ENCODE measurements at places on chromosomes 3 and 15.
A peak's percentile ranks its signal among the peaks of the same experiment; 100 is the strongest.

GRCh38 chr3:123840961-123841360 is 43.2 kb downstream of the MYLK start:
- DNase-seq, result no peak

- DNase-seq, result peak; percentile 10
These were observed 60.1 kb downstream of the PCOLCE2 start for GRCh38 chr3:142828703-142829305.

DNA sequence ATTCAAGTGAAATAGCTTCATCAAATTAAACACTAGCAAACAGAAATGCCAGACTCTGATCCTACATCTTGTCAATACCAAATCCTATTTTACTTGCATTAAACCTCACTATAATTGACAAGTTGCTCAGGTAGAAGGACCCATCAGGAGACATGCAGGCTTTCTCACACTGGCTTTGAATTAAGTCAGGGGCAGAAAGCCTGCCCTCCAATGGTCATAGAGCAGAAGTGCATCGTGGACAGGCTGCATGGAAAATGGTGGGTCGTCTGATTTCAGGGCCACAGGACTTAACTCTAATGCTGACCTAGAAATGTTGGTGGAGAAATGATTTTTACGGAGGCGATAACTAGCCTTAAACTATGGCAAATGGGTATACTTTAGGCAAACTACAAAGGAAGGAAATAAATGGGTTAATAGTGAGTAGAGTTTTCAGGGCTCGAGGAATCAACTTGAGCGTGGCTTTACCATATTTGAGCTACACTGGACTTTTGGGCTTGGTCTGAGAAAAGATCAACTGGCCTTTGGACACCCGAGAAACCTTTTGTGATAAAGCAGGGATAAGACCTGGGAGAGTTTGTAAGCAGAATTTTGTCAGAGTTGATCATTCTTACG is 283.9 kb downstream of the GRM7 start:
- DNase-seq, result no peak

- DNase-seq, result no peak
These were observed 36.0 kb upstream of the TIMP4 start for GRCh38 chr3:12194669-12195161.

GRCh38 chr3:16086690-16087089 is 87.8 kb upstream of the GALNT15 start:
- no peak for DNase-seq

DNA sequence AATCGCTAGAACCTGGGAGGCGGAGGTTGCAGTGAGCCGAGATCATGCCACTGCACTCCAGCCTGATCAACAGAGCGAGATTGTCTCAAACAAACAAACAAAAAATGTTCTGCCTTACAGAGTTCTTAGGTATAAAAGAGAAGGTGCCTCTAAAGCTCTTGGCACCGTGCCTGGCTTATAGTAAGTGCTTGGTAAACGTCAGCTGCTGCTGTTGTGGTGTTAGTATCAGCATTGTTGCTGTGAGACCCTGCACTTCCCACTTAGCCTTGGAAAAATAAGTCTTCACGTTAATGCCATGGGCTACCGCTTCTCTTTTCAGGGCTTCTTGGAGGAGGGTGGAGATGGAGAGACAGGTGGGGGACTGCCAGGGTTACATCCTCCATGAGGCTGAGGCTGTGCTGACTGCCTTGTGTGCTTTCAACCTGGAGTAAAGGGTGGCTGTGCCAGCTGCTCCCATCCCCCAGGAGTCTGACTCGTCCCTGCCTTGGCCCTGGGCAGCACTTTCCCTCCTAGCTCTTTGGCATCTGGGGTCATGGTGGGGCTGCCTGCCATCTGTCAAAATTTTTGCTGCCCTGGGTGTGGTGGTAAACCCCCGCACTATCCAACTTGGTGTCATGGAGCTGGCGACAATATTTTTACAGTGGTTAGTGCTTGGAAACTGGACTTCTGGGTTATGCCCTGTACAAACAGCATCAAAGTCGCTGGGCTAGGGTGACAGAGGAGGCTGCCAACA is 17.8 kb downstream of the FLNB start:
- no peak for DNase-seq

GRCh38 chr15:101251830-101252820 is at the start of gene CHSY1:
Gene CHSY1, minus strand, starts transcription at chr15:101252048. Its CDS starts 592 bp downstream, at chr15:101251456.
- peak; percentile 46 for DNase-seq

GRCh38 chr3:46666453-46666845 is 27.0 kb downstream of the ALS2CL start:
- no peak for DNase-seq

GRCh38 chr3:158465074-158465473 is 105.9 kb upstream of the MLF1 start:
- no peak for DNase-seq

- DNase-seq, result no peak
These were observed 5.9 kb upstream of the RPS27L start for GRCh38 chr15:63163217-63163616.

- no peak for DNase-seq
These were observed 634.8 kb upstream of the BCHE start for GRCh38 chr3:166472015-166472414.

DNA sequence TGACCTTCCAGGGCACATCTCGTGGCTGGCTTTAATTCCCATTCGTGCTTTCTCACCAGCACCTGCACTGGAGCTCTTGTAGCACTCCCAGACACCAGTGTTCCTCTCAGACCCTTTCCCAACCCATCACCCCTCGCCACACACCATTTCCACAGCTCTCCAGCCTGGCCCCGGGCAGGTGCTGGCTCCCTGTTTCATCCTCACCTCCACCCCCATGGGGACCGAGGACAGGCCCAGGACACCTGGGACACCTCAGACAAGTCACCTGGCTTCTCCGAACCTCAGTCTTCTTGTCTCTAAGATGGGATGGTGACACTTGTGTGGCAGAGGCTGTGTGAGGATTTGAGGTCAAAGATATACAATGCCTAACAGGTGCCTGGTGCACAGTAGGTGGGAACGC is 27.4 kb upstream of the GP9 start:
- no peak for DNase-seq

DNA sequence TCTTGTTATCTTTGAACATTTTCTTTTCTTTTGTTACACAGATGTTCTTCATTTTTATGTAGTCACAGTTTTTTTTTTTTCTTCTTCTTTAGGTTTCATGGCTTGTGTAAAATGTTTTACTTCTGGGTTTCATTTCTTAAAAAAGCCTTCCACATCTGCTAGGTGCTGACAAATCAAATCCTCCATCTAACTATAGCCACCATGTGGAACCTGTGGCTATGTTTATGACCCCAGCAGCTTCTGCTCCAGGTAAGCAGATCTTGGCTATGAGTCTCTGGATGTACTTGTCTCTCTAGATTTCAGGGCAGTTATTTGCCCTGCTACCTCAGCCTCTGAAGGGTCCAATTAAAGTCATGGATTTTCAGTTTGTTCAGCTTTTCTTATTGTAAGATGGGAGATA is 44.5 kb downstream of the OXSM start:
- no peak for DNase-seq

DNA sequence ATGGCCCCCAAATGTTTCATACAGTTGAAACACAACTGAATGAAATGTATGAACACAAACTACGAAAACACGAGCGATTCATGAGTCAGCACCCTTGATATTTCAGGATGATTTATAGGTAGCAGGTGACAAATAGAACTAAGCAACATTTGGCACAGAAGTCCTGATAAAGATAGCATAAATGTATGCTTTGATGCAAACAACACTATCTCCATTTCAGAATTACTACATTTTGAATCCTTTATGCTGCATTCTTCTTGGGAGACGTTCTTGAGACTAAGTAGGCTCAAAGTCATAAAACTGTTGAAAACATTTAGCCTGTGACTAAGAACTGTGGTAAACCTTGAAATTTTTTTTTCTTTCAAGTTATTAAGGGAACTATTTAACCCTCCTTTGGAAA is 200.3 kb upstream of the ICE2 start:
- peak; percentile 36 for DNase-seq

DNA sequence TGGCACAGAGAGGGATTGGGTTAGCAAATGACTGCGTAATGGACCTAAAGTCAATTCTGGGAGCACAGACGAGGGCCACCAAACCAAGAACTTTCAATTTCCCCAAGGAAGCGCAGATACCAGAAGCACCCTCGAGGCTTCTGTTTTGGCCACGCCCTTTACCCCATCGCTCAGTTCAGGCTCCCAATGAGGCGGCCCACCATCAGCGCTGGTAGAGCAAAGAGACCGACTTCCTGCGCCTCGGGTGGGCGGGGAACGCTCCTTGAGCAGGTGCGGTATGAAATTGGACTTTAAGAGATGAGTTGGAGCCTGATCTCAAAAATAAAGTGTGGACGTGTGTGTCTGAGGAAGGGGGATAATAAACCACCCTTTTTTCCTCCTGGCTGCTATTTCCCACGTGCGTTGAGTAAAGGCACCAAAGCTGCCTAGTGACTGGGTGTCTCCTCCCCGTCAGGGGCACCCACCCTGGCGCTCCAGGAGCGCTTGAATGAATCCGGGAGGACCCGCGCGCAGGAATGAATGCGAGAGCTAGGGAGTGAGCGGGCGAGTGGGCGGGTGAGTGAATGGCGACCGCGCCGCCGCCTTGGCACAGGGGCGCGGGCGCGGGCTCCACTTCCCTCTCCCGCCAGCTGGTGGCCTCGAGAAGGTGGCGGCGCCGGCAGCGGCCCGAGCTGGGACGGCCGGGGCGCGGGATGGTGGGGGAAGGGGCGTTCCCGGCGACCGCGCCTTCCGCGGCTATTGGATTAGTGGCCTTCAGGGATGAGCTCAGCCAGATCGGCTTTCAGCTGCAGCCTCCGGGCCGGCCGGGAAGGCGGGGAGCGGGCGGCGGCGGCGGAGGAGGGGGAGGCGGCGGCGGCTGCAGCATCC is at the start of gene SPSB4:
TSS of gene SPSB4 (plus strand) at position 772 of the 867 bp plus-strand sequence. CDS start 14,758 bp downstream, outside the sequence.
- DNase-seq, result no peak

DNA sequence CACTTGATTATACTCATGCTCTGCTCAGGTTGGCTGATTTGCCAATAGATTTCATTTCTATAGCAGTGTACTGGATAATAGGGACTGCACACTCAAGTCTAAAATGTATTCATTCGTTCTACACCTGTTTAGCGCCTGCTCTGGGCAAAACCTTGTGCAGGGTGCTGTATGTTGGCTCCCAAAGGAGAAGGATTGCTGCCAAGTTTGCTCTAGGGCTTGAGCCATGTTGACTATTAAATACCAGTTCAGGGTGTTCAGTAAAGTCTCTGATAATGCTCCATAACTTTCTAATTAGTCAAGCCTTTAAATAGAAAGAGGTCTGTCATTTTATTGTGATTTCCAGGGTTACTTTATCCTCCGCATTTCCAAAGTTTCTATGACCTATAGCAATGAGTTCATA is 470.2 kb downstream of the MAGI1 start:
- DNase-seq, result no peak

GRCh38 chr3:59257506-59257905 is 207.7 kb upstream of the CFAP20DC start:
- DNase-seq, result no peak

DNA sequence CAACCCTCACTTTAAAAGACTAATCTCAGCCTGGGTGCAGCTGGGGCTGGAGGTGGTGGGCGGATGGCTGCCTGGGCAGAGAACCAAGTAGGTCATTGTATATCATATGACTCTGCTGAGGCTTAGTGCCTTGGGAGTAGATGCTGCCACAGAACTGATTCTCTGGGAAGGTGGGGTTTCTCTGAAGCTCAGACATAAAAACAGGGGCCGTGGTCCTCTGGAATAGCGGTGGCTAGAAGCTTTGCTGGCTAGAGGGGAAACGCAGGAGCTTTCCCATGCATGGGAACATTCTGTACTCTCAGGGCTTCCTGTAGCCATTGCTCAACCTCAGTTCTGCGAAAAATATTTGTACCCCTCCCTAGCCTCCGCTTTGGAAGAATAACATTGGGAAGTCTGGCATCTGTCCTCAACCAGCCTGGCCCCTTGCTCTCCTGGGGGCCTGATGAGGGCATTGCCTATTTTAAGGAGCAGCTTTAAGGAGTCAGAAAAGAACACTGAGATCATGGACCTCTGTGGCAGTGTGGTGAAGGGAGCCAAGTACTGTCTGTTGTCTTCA is 14.7 kb downstream of the TIMP4 start:
- DNase-seq, result peak; percentile 12

DNA sequence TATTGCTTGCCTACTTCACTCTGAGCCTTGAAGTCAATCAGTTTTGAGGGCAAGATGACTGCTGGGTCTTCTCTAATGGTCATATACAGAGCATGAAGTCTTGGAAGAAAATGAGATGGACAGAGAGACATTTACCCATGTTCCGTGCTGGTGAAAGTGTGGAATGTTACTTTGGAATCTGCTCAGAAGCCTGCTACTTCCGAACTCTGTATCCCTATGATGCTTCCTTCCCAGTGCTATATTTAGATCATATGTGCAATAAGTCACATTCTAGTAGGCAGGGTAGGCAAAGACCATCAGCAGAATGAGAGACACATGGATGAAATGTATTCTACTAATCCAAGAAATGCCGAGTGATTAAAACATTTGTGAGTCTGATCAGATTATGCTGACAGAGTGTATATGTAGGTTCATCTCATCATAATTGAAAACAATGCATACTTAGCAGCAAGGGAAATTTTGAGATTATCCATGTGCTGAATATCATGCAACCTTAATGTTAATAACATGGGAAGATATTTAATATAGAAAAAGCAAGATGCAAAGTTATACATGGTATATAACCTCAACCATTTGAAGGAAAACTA is 60.5 kb downstream of the RAB7A start:
- no peak for DNase-seq

- DNase-seq, result no peak
These were observed 73.6 kb downstream of the TFG start for GRCh38 chr3:100782906-100783305.

DNA sequence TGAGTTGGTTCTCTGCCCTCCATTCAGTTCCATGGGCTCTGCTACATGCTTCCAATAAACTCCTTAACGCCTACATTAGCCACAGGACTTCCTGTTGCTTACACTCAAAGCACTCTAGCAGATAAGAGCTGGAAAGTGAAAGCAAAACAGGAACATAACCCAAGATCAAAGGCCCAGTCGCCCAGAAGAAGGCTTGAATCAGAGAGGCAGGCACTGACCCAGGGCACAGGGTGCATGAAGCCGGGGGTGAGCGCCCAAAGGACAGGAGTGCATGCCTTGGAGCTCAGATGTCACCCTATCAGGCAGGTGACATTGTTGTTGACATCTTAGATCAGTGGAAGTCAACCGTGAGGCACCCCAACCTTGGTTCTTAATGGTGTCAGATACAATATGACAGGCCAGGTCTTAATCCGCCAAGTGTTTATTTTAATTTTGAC is 235.1 kb downstream of the UACA start:
- no peak for DNase-seq

GRCh38 chr15:70048198-70048565 is 49.5 kb downstream of the TLE3 start:
- DNase-seq, result no peak

- no peak for DNase-seq
These were observed at the start of gene ZNF662 for GRCh38 chr3:42906070-42906847. Gene ZNF662, plus strand, starts transcription at chr3:42906142. Its CDS starts 1,973 bp downstream, at chr3:42908115.

GRCh38 chr15:50558012-50558411 is 11.5 kb upstream of the USP50 start:
- no peak for DNase-seq

- peak; percentile 74 for DNase-seq
These were observed 3.7 kb downstream of the EOGT start for GRCh38 chr3:69009559-69010410.

DNA sequence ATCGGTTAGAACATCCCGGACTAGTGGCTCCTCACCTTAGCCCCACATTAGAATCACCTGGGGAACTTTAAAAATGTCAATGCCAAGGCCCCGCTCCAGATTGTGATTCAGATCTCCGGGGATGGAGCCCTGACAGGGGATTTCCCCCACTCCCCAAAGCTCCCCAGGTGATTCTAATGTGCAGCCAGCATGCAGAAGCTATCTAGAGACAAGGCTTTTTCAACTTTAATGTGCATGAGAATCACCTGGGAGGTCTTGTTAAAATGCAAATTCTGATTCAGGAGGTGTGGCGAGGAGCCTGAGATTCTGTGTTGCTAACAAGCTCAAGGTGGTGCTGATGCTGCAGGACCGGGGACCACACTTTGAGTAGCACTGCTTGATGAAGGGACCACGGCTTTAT is 156.7 kb downstream of the RAB11A start:
- DNase-seq, result no peak
